ENCODE measurements at places on chromosomes 4 and X.

DNA sequence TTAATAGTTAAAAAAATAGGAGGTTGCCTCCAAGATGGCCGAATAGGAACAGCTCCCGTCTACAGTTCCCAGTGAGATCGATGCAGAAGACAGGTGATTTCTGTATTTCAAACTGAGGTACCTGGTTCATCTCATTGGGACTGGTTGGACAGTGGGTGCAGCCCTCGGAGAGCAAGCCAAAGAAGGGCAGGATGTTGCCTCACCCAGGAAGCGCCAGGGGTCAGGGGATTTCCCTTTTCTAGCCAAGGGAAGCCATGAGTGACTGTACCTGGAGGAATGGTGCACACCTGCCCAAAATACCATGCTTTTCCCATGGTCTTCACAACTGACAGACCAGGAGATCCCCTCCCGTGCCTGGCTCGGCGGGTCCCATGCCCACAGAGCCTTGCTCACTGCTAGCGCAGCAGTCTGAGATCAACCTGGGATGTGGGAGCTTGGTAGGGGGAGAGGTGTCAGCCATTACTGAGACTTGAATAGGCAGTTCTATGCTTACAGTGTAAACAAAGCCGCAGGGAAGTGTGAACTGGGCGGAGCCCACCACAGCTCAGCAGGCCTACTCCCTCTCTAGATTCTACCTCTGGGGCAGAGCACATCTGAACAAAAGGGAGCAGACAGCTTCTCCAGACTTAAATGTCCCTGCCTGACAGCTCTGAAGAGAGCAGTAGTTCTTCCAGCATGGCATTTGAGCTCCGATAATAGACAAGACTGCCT, 47.5 kb downstream of the PPA2 start:
- no peak for DNase-seq

GRCh38 chrX:94633237-94633636, 959.2 kb downstream of the FAM133A start:
- DNase-seq: no peak

- no peak for DNase-seq
Measured at GRCh38 chr4:7424553-7425111, 10.1 kb downstream of the PSAPL1 start.

GRCh38 chr4:38004062-38004461, 43.9 kb downstream of the PTTG2 start:
- no peak for DNase-seq

- no peak for DNase-seq
Measured at GRCh38 chrX:129772796-129773431, 6.8 kb upstream of the SASH3 start.

DNA sequence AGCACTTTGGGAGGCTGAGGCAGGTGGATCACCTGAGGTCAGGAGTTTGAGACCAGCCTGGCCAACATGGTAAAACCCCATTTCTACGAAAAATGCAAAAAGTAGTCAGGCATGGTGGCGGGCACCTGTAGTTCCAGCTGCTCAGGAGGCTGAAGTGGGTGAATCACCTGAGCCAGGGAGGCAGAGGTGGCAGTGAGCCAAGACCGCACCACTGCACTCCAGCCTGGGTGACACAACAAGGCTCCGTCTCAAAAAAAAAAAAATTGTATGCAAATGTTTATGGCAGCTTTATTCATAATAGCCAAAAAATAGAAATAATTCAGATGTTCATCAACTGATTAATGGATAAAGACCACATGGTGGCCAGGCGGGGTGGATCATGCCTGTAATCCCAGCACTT, 9.8 kb upstream of the NOCT start:
- DNase-seq: no peak

DNA sequence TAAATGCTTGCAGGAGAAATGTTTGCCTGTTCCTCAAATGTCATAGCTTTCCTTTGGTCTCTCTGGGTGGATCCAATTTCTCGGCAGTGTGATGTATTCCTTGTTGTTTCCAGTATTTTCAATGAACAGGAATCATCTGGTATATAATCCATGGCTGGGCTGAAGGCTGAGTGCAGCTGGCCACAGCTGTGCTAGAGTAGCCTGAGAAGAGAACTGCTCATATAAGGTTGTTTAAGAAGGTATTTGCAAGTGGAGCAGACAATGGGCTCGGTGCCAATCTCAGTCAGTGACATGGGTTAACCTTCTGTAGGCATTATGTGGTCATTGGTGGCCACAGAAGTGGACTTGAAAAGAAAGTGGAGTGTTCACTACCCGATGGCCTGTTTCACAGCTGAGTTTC, 390.3 kb downstream of the SPRY1 start:
- DNase-seq: no peak

GRCh38 chr4:5142726-5143125, 91.4 kb downstream of the STK32B start:
- DNase-seq: no peak

- DNase-seq: no peak
Measured at GRCh38 chrX:63750811-63751210, 34.2 kb downstream of the ARHGEF9 start.

DNA sequence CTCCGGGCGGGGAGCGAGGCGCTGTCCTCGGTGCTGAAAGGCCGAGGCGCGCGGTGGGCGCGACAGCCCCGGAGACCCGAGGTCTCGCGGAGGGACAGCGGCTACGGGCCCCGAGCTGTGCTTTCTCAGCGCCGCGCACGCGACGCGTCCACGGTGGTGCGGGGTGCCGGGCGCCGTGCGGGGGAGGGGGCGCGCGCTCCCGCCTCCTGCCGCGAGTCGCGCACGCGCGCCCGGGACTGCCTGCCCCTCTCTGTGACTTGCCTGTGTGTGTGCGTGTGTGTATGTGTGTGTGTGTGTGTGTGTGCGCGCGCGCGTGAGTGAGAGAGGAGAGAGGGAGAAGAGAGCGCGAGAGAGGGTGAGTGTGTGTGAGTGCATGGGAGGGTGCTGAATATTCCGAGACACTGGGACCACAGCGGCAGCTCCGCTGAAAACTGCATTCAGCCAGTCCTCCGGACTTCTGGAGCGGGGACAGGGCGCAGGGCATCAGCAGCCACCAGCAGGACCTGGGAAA, at the start of gene GRIA2:
TSS of gene GRIA2 (plus strand) at position 358 of the 511 bp plus-strand sequence. CDS start 315 bp downstream, outside the sequence.
- DNase-seq: no peak

GRCh38 chr4:157226601-157227000, 6.1 kb downstream of the GRIA2 start:
- no peak for DNase-seq

GRCh38 chrX:9566150-9566621, 101.3 kb downstream of the TBL1X start:
- DNase-seq: peak; percentile 4

- DNase-seq: no peak
Measured at GRCh38 chrX:139967300-139967699, 2.0 kb upstream of the CXorf66 start.

- DNase-seq: no peak
Measured at GRCh38 chr4:103720661-103721060, 876 bp upstream of the TACR3 start.

DNA sequence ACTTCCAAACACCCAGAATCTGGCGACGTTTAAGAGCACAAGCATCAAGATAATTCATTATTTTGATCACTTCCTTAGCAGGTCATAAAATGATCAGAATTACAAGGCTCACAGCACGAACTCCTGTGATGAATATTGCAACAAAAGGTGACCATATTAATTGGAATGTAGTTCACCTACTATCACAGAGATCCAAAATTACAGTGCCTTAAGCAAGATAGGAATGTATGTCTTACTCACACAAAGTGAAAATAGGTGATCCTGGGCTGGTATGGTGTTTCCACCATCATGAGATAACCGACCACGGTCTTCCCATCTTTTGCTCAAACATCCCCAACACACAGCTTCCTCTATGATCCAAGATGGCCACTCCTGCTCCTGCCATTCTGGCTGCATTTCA, 131.2 kb downstream of the SCFD2 start:
- DNase-seq: no peak

DNA sequence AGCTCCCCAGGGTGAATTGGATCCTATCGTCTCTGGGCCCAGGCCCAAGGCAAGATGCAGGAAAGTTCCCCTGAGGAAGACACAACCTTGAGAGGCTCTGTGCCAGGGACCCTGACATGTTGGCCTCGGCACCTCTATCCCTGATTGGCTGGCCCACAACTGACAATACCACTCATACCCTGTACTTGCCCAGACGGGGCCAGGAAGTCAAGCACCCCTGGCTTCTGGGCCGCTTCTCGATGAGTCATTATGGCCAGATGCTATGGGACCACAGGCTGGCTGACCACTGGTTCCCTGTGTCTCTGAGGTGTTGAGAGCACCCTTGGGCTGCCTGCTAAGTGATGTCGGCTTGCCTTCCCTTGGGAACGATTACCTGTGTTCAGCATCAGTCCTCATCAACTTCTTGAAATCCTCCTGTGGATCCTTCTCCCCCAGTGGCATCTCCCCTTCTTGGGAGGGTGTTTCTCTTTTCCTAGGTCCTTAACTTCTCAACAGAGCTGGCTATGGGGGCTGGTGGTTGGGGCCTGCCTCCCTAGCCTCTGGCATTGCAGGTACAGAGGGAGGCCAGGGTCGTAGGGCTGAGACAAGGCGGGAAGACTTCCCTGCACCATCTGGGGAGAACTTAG, 54.5 kb upstream of the MAMLD1 start:
- DNase-seq: no peak

- no peak for DNase-seq
Measured at GRCh38 chr4:177016541-177017141, 223.9 kb upstream of the VEGFC start.

GRCh38 chr4:3385711-3386420, 55.9 kb upstream of the HGFAC start:
- DNase-seq: no peak

DNA sequence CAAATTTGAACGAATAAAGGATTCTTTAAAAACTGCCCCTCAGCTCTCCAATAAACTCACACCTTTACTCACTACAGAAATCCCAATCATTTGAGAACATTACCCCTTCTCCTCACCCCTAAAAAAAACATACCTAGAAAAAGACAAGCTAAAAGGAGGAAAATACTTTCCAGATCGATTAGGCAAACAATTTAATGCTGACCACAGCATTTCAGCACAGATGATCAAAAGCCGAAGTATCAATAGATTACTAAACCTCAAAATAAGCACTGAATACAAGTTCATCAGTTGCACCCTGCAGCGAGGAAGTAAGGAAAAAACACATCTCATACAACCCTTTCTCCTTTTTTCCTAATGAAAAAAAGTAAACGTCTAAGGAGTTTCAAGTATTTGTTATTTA, 65.5 kb downstream of the MBNL3 start:
- no peak for DNase-seq

GRCh38 chrX:150864127-150864526, 34.3 kb downstream of the CD99L2 start:
- DNase-seq: no peak

GRCh38 chr4:156660465-156660864, 311.1 kb downstream of the PDGFC start:
- no peak for DNase-seq

DNA sequence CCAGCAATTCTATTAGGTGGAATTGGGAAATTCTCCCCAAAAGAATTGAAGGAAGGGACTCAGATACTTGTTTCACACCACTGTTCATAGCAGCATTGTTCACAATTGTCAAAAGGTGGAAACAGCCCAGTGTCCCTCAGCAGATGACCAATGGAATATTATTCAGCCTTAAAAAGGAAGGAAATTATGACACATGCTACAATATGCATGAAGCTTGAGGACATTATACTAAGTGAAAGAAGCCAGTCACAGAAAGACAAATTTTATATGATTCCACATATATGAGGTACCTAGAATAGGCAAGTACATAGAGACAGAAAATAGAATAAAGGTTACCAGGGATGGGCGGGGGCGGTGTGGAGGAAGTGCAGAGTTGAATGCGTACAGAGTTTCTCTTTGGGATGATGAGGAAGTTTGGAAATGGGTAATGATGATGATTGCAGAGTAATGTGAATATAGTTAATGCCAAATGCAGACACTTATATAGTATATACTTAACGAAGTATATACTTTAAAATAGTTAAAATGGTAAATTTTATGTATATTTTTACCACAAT, 29.6 kb downstream of the DOCK11 start:
- DNase-seq: no peak

DNA sequence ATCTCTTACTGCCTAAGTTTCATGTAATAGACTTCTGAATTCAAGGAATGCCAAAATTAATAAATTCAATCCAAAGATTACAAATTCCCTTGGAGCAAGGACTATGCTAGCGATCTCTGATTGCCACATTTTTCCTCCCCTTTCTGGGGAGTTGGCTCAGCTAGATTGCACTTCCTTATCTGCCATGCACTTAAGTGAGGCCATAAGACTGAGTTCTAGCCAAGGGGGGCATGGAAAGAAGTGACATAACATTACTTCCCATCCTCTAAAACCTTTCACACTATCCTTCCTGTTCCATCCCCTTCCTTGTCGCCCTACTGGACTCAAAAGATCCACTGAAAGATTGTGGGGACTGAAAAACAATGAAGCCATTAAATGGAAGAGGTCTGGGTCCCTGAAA, 53.8 kb upstream of the TXK start:
- DNase-seq: no peak

GRCh38 chrX:20205927-20206708, 60.6 kb downstream of the RPS6KA3 start:
- no peak for DNase-seq

GRCh38 chr4:19924761-19925160, 326.9 kb upstream of the SLIT2 start:
- no peak for DNase-seq

- DNase-seq: no peak
Measured at GRCh38 chr4:69860052-69860451, at the start of gene SULT1E1. SULT1E1 (minus strand) TSS chr4:69860145; CDS start chr4:69857644, 2,501 bp downstream.

GRCh38 chr4:108345862-108346817, 177.4 kb upstream of the LEF1 start:
- DNase-seq: no peak

DNA sequence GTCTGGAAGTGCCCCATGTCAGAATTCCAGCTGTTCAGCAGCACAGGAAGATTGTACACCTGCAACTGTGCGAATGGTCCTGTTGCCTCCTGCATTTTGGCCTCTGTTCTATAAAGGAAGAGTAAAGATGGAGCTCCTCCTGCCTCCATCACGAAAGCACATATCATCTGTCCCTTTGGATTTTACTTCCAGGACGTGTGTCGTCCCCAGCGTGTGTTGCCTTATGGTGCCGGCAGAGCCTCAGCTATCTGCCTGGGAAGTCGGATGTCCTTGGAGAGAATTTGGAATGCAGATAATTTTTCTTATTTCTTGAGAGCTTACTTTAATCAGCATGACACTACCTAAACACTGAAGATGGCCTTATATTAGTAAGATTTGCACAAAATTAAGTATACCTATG, 97.7 kb downstream of the GATB start:
- DNase-seq: no peak

GRCh38 chr4:113435893-113436292, 325.6 kb downstream of the CAMK2D start:
- DNase-seq: no peak

- no peak for DNase-seq
Measured at GRCh38 chr4:36138220-36138619, 106.1 kb downstream of the ARAP2 start.

GRCh38 chrX:19718642-19719041, 168.8 kb downstream of the SH3KBP1 start:
- DNase-seq: no peak

Data from activated T-cell treated with anti-CD3 and anti-CD28 coated beads for 24 hours (primary cell).